ENCODE measurements at places on chromosomes 4 and X. TPM values are rescaled to one million over a fixed set of nuclear protein-coding genes. Genes with fewer than 3 reads are reported as not detected.

DNA sequence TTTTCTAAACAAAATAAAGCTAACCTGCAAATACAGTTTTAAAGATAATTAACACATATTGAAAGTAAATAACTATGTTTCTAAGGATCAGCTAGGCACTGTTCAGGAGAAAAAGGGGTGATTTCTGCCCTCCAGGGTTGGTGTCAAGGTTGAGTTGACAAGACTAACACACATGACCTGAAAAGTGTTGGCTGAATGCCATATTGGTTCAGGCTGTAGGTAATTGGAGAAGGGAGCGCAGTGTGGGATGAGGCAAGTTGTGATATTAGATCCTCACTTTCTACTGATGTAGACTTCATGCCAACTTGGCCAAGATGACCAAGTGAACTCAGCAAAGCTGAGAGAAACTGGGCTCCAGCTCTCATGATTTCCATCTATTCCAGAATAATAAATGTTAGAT, 42.2 kb downstream of the PPM1K start:
- no peak for DNase-seq

DNA sequence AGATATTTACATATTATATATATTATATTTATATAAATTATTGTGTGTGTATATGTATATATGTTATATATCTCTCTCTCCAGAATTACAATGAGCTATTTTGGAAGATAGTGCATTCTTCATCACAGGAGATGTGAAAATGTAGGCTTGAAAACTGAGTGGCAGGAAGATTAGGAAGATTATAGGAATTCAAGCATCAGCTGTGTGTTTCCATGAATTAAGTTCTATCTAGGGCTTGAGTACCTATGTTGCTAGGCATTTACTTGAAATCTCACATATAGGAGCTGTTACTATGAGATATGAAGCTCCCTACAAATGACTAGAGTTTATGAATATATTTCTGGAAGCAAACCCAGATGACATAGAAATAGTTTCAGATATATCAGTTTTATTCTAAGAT, 328.7 kb downstream of the EPHA5 start:
- DNase-seq, result no peak

Gene G3BP2
- total RNA-seq, result 144 TPM

Gene KCND1
- 3.3 TPM for total RNA-seq

Gene RTL9
- total RNA-seq, result not detected

Gene KIAA1210
- not detected for total RNA-seq

All from activated T-helper 1 cell treated with anti-CD3 and anti-CD28 coated beads, Interleukin-12 subunit alpha, Interleukin-12 subunit beta, Interleukin-2, Interleukin-4 antibody, amounts not matched to agents 30 ng/mL and 10 ng/mL and 1 ng/mL, durations not matched to agents 14 hours and 24 hours and 36 hours (primary cell).